Naive thymus-derived CD8-positive, alpha-beta T cell (primary cell): ENCODE measurements at places on chromosomes 6 and 20. TPM values are rescaled to one million over a fixed set of nuclear protein-coding genes. Genes with fewer than 3 reads are reported as not detected.

DNA sequence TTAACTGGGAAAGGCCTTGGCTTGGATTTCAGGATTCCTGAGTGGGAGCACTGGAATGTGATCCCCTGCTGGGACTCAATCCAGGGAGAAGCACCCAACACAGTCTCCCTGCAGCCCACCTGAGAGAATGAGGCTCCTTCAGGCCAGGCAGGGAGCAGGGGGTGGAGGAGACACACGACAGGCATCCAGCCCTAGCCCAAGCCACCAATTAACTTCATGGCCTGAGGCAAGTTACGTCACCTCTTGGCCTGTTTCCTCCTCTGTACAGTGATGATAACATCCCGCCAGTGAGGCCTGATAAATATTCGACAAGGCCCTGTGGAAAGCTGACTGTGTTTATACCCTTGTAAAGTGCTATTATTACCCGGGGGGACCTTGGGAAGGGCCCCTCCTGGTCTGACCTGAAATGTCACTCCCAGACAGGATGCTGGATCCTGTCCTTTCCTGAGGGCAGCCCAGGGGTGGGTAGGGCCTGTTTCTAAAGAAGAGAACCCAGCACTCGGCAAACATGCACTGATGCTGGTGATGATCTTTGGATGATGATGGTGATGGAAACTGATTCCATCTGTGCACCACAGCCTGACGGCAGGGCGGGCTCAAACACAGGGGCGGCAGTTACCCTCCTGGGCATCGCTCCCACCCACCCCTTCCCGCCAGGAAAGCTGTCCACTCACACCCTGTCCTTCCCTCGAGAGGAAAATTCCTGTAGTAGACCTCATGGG, 12.4 kb downstream of the FRS3 start:
- H3K36me3 ChIP-seq, result no peaks in the 10 kb centered on the region
- peaks cover 12% of the 10 kb centered on the region for H3K4me1 ChIP-seq
- no peak overlapping the region for H3K4me3 ChIP-seq
- DNase-seq, result no peak
- H3K27me3 ChIP-seq, result no peaks in the 10 kb centered on the region

DNA sequence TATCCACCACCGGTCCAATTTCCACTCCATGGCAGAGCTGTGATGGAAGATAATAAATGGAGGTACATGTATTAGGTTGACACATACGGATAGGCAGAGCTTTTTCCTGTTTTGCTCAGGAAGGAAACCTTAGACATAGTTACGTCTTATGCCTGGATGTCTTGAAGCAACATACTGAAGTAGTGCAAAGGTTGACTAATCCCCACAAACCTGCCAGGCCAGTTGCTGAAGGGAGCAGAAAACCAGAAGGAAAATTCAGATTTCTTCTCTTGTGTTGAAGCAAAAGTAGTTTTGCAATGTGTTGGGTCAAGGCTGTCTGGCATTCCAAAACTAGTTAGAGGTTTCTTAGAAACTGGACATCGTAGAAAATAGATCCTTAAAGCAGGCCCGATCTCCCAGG, 68.7 kb downstream of the PHACTR1 start:
- H3K36me3 ChIP-seq, result no peaks in the 10 kb centered on the region
- H3K27ac ChIP-seq, result no peak overlapping the region
- DNase-seq, result no peak
- H3K4me1 ChIP-seq, result no peaks in the 10 kb centered on the region

GRCh38 chr6:106381881-106382280, 21.4 kb downstream of the CRYBG1 start:
- peaks cover 2% of the 10 kb centered on the region for H3K4me1 ChIP-seq
- DNase-seq, result no peak
- no peaks in the 10 kb centered on the region for H3K36me3 ChIP-seq
- peaks cover 8% of the 10 kb centered on the region for H3K27me3 ChIP-seq
- no peak overlapping the region for H3K4me3 ChIP-seq

DNA sequence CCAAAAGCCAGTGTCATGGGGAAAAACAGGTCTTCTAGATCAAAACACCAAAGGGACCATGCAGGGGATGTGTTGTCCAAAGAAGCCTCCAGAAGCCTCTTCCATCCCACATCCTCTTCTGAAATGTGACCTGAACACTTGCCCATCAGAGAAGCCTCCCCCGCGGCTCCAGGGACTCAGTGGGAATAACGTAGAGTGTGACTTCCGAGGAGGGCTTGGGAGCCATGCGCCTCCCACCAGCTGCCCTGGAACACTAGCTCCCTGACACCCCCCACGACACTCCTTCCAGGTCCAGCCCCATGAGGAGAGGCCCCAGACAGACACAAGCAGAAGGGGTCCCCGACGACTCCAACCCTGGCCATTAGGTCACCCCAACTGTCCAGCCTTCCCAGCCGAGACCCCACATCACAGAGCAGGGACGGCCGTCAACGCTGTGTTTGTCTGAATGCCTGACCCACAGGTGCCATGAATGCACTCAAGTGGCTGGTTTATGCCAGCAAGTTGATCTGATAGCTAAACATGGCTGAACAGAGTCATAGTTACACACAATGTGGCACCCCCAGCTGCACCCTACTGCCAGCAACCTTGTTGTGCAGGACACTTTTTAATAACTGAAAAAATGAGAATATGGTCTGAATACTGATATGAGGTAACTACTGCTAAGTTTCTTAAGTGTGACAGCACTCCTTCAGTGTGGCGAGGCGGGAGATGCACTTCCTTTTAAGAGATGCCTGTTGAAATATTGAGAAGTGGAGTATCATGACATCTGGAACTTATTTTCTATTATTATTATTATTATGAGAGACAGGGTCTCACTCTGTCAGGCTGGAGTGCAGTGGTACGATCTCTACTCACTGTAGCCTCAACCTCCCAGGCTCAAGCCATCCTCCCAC, 58.0 kb downstream of the GINS1 start:
- H3K4me1 ChIP-seq, result peaks cover 4% of the 10 kb centered on the region
- H3K27me3 ChIP-seq, result no peaks in the 10 kb centered on the region
- no peaks in the 10 kb centered on the region for H3K36me3 ChIP-seq
- DNase-seq, result no peak
- H3K27ac ChIP-seq, result no peak overlapping the region

DNA sequence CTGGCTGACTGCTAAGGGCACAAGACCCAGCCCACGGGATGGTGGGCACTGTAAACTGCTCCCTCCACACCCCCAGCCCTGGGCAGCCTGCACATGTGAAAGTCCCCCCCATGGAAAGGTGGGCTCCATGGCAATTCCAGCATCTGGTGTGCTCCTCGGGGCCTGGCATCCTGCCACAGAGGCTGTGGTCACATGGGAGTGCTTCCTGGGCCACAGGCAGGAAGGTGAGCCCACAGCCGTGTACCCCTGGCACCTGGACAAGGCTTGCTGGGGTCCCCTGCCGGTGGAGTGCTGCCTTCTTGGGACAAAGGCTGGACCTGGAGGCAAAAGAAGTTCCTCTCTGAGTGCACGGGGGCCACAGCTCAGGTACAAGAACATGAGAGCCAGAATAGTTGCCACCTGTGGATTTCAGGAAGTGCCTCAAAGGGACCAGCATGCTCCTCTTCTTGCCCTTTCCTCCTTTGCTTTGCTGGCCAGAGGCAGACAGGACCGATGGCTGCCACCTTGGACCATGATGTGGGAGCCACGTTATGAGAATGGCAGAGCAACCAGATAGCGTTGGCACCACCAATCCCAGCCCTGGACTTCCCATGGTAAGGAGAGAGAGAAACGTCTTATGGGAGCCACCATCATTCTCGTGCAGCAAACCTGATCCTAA, 120.2 kb upstream of the MLN start:
- H3K36me3 ChIP-seq, result no peaks in the 10 kb centered on the region
- no peak overlapping the region for H3K4me3 ChIP-seq
- peaks cover 22% of the 10 kb centered on the region for H3K4me1 ChIP-seq
- no peak overlapping the region for H3K27ac ChIP-seq
- DNase-seq, result peak; percentile 72

GRCh38 chr6:163531122-163531521, 116.6 kb downstream of the QKI start:
- no peaks in the 10 kb centered on the region for H3K36me3 ChIP-seq
- no peak overlapping the region for H3K27ac ChIP-seq
- H3K4me3 ChIP-seq, result no peak overlapping the region

GRCh38 chr20:35088231-35089145, 4.1 kb downstream of the TRPC4AP start:
- peaks cover 72% of the 10 kb centered on the region for H3K4me1 ChIP-seq
- DNase-seq, result no peak

DNA sequence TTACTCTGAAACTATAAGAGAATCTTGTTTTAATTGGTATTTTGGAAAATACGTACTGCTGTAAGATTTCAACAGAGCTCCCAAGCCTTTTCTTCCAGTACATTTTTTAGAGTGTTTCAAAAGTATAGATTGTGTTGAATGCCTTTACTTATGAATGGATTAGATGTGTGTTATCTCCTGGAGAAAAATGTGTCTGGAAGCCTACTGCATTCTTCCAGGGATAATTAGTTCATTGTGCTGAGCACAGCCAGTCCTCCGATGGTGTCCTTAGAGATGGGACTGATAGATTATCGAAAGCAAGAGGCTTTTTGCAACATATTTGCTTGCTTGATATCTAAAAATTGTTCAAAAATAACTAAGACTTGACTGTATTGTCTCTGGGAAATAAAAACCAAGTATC, 114.2 kb downstream of the PLEKHG1 start:
- no peak for DNase-seq
- no peaks in the 10 kb centered on the region for H3K36me3 ChIP-seq
- H3K27ac ChIP-seq, result no peak overlapping the region
- H3K4me1 ChIP-seq, result no peaks in the 10 kb centered on the region

GRCh38 chr6:89952686-89953085, 58.4 kb downstream of the GJA10 start:
- peaks cover 13% of the 10 kb centered on the region for H3K36me3 ChIP-seq
- H3K27ac ChIP-seq, result peak overlapping the region; percentile 92
- H3K27me3 ChIP-seq, result no peaks in the 10 kb centered on the region
- H3K4me3 ChIP-seq, result peak overlapping the region; percentile 75
- DNase-seq, result peak; percentile 72
- H3K4me1 ChIP-seq, result peaks cover 50% of the 10 kb centered on the region

- H3K36me3 ChIP-seq, result no peaks in the 10 kb centered on the region
- H3K27me3 ChIP-seq, result peaks cover 1% of the 10 kb centered on the region
- no peak overlapping the region for H3K27ac ChIP-seq
- DNase-seq, result no peak
Observed at GRCh38 chr6:123841067-123841896, 37.6 kb downstream of the NKAIN2 start.

HUS1B gene
- total RNA-seq, result 1.6 TPM
